ENCODE measurements at places on chromosomes 2 and 18.

- DNase-seq: no peak
These were observed 134.8 kb downstream of the SLC8A1 start for GRCh38 chr2:40317046-40317445.

GRCh38 chr18:68928762-68929675 lies 131.1 kb downstream of the CCDC102B start:
- DNase-seq: no peak

DNA sequence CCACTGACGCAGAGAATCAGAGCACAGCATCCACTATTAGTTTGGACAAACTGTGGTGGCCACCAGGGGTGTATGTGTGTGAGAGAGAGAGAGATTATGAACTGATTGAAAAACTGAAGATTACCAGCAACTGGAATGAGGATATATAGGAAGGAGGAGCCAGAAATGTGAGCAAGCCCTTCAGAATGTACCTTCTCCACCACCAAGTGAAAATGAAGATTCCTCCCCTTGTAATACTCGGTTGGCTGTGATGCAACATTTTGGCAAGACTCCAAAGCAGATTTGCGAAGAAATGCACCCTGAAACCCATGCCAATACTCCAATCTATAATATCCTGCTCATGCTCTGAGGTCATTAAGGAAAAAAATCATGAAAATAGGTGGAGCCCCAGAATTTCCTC lies 121.2 kb upstream of the SLC35G4 start:
- DNase-seq: no peak

GRCh38 chr18:45370255-45371010 lies 244.8 kb upstream of the SLC14A2 start:
- DNase-seq: no peak

DNA sequence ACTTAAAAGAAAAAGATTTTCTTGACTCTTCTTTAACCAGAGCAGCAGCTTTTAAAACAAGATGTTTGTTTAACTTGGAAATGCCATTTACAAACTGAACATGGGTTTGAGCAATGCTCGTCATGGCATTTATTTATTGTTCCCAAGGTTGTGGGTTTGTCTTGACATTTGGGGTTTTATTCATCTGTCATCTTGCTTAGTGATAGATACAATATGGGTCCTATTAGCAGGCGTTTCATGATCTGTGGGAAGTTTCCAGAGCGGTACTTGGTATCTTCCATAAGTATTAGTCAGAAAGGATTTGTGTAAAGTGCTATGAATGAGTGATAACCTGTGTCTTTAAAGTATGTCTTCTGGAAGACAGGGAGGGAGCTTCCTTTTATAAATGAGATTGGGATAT lies 29.9 kb upstream of the MGAT5 start:
- DNase-seq: no peak

- DNase-seq: no peak
These were observed 4.1 kb upstream of the RAD51AP2 start for GRCh38 chr2:17522303-17522702.

DNA sequence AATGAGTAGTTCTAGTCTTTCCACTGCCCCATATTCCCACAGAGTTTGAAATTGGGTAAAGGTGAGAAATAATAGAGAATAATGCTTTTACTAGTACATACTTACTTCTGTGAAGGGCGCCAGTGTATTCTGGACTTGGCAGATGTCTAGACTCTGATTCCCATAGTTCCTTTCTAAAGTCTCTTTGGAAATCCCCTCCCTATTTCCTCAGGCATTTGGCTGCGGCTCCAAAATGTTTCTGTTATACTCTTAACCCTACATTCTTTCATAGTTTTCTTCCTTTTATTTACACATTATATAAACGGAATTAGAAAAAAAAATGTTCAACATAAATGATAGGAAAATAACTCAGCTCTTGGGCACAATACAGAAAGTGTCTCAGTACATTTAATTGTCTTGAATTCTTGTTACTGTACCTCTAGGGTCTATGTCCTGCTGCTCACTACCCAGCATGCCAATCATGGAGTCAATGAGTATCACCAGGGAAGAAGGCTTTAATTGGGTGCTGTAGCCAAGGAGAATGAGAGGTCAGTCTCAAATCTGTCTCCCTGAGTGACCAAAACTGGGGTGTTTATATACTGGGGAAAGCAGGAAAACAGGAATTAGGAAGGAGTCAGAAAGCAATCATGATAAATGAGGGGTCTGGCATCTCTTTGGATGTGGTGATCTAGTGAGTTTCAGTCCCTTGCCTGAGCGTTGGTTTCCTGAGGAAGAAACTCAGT lies 147.8 kb upstream of the MMADHC start:
- no peak for DNase-seq

GRCh38 chr2:230828272-230828961 lies 36.3 kb upstream of the ITM2C start:
- no peak for DNase-seq

DNA sequence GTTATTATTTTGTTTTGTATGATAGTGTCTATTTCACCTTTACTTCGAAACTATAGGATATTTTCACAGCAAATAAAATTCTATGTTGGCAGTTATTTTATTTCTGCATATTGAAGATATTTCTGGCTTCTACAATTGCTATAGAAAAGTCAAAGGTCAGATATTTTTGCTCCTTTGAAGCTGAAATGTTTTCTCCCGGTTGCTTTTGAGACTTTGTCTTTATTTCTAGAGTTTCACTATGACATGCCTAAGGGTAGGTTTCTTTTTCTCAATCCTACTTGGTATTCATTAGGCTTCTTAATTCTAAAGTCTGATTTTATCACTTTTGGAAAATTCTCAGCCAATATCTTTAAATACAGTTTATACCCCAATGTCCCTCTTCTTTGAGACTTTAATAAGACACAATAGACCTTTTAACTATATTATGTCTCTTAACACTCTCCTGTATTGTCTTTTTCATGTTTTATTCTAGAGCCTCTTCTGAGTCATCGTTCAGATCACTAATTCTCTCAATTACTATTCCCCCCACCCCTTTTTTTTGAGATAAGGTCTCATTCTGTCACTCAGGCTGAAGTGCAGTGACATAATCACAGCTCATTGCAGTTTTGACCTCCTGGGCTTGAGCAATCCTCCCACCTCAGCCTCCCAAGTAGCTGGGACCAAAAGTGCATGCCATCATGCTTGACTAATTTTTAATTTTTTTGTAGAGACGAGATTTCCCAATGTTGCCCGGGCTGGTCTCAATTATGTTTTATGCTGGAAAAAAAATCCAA lies 50.5 kb downstream of the USP37 start:
- no peak for DNase-seq

DNA sequence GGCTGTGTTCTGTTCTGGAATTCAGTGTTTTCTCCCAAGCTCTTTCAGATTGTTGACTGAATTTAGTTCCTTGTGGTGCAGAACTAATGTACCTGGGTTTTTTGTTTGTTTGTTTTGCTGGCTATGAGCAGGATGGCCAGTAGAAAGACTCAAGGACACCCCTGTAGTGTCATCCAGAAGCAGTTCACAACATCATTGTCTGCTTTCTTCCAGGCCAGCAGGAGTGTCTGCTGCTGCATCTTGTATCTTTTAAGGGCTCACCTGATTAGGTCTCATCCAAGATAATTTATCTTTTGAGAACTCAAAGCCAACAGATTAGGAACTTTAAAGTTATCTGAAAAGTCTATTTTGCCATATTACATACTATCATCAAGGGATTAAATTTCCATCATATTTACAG lies 318.5 kb upstream of the MC4R start:
- no peak for DNase-seq

DNA sequence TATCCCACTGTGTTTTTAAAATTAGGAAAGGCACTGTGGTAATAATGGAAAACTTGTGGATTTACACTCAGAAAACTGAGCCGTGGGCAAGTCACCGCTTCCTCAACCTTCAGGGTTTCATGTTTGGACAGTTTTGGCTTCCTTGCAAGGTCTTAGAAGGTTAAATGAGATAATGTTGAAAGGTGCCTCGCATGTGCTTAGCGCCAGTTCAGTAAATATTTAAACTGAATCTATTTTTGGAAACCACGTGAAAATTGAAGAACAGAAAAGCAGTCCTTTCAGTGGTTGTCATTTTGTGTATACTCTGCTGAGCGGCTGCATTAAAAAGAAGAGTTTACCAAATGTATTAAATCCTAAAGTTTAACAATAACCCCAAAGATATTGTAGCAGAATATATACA lies 15.2 kb upstream of the AGAP1 start:
- no peak for DNase-seq

DNA sequence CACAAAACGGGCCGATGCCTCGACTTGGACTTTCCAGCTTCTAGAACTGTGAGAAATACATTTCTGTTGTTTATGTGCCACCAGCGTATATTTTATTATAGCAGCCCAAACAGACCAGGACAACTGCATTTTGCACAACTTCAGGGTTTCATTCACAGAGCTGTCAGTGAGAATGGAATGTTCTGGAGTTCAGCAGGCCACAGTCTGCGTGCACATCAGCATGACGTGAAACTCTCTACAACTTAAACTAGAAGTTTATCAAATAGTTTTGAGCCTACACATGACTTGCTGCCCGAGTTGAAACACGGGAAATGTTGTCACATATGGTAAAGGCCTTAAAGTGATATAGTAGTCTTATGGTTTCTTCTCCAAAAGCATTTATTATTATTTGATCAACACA lies 3.9 kb upstream of the TRIB2 start:
- no peak for DNase-seq

DNA sequence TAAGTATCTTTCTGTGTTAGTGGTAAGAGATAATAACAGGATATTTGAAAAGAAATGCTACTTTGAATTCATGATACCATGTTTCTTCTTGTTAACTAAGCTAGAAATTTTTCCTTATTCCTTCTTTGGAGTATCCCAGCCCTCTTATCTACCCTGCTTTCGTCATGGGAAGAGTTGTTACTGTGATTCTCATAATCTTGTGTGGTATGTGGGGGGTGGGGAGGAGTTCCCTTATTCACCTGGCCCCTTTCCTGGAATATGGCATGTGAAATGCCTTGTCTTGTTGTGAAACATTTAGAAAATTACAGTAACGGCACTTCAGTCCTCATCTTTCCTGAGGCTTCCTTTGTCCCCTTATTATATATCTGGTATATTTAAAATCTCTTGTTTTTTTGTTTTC lies 129.9 kb downstream of the NCOA1 start:
- no peak for DNase-seq

- DNase-seq: no peak
These were observed 3.8 kb downstream of the ASXL3 start for GRCh38 chr18:33581856-33582255.

- no peak for DNase-seq
These were observed 34.5 kb downstream of the ARL4C start for GRCh38 chr2:234462218-234462992.

- no peak for DNase-seq
These were observed 26.2 kb downstream of the ATAD2B start for GRCh38 chr2:23900541-23901322.

DNA sequence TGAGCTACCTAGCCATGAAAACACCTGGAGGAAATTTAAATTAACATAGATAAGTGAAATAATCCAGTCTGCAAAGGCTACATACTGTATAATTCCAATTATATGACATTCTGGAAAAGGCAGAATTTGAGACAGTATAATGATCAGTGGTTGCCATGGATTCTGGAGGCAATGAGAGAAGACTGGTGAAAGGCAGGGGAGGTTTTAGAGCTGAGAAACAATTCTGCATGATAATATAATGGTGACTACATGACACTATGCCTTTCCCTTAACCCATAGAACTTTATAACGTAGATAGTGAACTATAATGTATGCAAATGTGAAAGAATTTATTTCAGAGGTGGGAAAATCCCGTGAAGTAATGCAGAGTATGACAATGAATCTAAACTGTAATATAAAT lies 749.3 kb downstream of the TRIB2 start:
- no peak for DNase-seq

DNA sequence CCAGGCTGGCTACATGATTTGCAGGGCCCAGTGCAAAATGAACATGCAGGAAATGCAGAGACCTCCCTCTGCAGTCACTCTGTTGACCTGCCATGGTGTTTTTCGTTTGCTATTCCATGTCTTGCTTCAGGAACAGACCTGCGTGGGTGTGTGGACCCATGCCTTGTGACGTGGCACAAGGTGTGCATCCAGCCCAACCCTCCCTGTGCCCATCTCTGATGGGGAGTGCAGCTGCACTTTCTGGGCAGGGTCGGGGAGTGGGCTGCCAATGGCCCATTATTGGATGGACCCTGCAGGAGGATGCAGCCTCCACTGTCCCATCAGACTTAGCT lies 33.1 kb downstream of the NAPG start:
- no peak for DNase-seq

DNA sequence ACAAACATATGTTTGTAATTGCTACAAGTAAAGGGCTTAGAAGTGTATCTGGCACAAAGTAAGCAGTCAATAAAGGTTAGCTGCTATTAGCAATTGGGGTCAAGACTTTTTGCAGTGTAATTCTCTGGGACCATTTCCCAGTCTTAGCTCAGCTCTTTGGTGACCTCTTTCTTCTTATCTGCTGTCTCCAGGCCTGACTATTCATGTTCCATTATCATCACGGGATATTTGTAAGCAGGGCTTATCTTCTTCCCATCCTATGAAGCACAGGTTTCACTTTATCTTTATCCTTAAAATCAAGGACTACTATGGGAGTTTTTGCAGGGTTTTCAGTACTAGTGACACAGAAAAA lies 131.7 kb downstream of the DOCK10 start:
- DNase-seq: no peak

GRCh38 chr2:112021290-112021689 lies 33.8 kb upstream of the TMEM87B start:
- no peak for DNase-seq

DNA sequence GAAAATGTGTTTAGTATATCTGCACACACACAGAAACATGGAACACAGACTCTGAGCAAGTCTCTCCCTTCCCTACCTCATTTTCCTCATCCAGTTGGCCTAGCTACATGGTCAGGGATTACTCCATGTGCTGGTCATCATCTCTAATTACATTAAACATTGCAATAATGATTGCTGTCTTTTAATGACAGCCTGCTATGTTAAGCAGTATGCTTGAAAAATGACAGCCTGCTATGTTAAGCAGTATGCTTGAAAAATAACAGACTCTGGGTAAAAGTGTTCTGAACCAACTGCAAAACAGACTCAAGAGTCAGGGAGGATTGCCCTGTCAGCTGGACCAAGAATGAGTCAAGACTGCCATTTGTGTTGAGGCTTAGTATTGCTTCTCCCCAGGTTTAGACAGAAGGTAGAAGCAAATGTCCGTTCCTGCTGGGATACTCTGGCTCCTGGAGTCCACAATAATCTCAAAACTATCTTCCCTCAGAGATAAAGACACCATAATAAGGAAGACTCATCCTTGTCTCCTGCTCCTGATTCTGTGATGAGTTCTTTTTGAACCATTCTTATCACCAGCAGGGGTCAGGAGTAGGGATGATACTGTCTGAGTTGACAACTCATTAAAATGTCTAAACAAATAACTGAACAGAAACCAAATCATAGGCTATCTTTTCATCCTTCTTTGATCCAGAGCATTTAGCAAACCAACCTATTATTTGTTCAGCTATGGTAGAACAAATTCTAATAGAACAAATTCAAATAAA lies 57.7 kb downstream of the CCDC93 start:
- DNase-seq: no peak

DNA sequence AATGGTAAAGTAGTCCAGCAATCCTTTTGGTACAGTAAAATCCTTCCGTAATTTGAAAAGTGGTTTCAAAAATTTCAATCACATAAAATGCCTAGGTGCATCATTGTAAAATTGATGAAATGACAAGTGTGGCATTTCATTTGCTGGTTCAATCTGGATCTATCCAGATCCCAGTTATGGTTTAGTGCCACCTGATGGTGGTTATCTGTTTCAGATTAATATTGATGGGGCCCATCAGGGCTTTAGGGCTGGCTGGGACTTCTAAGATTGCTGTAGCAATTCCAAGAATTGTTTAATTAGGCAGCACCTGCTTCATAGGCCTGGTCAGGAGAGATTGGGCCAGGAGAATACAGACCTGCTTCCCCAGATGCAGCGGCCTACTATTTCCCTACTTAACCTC lies 55.5 kb upstream of the PIK3C3 start:
- no peak for DNase-seq

Data from effector CD4-positive, alpha-beta T cell (primary cell).